ENCODE measurements at places on chromosomes 16 and 17.
A peak's percentile ranks its signal among the peaks of the same experiment; 100 is the strongest.

DNA sequence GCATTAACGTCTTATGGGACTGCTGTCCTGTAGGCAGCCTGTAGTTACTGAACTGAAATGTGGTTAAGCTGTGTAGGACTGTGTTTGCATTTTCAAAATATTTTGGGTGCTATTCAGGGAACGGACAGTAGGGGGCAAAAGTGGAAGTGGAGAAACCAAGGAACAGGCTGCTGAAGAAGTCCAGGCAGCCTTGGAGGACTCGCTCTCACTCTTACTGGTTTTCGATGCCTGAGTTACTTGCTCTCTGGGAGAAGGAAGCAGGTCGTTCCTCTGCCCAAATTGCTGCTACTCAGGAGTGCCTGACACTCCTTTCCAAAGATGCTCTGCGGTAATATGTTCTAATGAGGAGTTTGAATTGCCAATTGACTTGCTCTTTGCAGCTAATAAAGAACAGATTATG is 64.5 kb upstream of the RBFOX1 start:
- DNase-seq, result no peak

- no peak for DNase-seq
These were observed 17.0 kb downstream of the TNS4 start for GRCh38 chr17:40484285-40484972.

- DNase-seq, result no peak
These were observed 54.6 kb upstream of the TBX2 start for GRCh38 chr17:61345061-61345460.

GRCh38 chr16:24188751-24189318 is 67.3 kb upstream of the CACNG3 start:
- DNase-seq, result no peak

GRCh38 chr17:29210879-29211278 is 30.7 kb upstream of the MYO18A start:
- no peak for DNase-seq

DNA sequence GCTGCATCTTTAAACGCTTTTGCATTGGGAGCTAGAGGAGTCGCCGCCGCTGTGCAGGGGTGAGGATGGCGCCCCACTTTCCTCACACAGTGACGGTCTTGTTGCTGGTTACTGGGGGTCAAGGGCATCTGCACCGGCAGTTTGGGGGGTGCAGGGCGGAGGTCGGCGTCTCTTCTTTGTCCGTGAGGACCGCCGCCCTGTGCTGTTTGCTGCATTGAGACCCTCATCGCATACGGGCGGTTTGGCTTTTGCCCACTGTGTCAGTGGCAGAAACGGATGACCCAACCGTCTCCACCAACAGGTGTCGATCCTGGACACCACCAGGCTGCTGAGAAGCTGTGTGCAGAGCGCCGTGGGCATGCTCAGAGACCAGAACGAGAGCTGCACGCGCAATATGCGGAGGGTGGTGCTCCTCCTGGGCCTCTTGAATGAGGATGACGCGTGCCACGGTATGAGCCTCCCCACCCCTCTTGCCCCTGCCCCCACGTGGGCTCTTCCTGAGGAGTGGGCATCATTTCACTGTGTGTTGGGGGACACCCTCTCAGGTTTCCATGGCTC is 61.2 kb upstream of the ENDOV start:
- DNase-seq, result no peak

- no peak for DNase-seq
These were observed 271.4 kb downstream of the MAF start for GRCh38 chr16:79329166-79329521.

DNA sequence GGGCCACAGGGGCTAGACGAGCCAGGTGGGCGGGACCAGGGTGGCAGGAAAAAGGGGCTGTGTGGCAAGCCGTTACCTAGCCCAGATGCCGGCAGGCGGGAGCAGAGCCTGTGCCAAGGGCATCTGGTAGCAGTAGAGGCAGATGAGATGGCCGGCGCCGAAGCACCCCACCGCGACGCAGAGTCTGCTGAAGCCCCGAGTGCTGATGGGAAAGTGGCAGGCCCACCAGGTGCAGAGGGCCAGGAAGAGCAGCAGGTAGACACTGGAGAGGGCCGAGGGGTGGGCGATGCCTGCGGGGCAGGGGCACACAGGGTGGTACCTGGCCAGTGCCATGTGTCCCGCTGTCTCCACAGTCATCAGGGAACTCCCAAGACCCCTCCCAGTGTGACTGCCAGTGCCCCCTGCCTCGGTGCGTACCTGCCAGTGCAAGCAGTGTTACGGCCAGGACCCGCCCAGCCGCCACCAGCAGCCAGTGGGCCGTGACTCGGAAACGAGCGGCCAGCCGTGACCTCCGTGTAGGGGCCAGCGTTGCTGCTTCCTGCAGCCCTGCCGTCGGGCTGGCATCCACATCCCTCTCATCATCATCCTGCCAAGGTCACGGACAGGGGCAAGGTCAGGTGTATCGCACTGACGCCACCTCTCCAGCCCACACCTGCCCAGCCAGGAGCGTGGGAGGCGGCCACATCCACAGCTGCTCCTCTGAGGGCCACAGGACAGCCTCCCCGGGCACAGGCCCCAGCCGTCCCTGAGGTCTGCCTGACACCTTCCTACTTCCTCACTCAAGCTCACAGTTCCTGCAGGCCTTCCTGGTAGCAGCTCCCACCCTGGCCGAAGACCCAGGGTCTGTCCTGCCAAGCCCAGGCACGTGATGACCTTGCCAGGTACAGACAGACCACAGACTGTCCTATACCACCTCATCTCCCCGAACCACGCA is 32.1 kb downstream of the CTU2 start:
- no peak for DNase-seq

DNA sequence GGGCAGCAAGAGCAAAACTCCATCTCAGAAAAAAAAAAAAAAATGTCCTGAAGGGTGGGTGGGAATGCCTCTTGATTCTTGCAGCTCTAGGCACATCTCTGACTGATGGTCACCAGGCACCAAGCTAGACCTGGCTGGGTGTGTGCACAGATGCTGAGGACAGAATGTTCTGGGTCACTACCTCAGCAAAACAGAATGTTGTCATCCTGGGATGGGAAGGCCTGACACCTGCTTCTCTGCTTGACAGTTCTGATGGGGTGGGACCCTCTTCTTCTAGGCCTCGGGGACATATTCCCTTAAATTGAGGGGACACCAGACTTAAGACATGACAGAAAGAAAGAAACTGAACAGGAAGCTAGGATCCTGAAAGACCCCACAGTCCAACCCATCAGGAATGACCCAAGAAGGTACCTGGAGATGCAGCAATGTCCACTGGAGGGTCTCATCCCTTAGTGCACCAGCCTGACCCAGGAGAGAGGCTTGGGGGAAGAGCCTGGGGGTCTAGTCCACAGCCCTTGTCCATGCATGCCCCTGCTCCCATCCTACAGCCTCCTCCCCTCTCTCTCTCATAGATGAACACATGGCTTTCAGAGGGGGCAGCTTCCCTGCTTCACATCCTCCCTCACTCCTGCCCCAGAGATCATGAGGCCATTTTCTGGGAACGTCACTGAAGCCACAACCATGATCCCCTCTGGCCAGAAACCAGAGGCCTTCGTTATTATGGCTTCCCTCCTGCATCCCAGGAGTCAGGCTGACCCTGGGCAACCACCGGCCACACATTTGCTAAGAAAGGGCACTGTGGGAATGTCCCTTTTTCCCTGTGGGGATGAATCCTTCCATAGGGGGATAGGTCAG is 3.8 kb upstream of the STAT5B start:
- no peak for DNase-seq

DNA sequence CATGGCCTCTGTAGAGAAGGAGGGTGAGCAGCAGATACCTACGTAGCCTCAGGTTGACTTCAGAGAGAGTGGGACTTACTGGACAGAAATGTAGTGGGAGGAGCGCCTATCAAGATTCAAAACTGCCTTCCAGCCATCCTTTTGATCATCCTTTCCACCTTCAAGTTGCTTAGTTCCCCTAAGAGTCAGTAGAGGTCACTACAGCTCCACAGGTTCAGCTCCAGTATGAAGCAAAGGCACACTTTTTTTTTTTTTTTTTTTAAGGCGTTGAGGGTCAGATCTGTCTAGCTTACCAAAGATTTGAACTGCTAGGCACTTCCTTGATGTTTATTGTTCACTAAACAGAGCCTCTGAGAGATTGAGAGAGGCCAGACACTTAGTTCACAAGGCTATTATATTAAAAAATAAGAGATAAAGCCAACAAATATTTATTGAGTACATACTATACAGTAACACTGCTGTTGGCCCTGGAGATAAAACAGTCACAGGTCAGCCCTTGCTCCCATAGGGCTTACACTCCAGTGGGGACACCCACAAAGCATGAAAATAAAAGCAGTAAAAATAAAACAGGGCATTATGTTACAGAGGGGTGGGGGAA is 3.1 kb downstream of the RNF227 start:
- DNase-seq, result peak; percentile 55

GRCh38 chr16:4077174-4077649 is 39.0 kb downstream of the ADCY9 start:
- no peak for DNase-seq

GRCh38 chr17:12995106-12995895 is 22.5 kb downstream of the ELAC2 start:
- no peak for DNase-seq

- no peak for DNase-seq
These were observed 15.7 kb upstream of the RPL38 start for GRCh38 chr17:74187761-74188160.

GRCh38 chr17:74282587-74283370 is 8.7 kb downstream of the DNAI2 start:
- peak; percentile 55 for DNase-seq

DNA sequence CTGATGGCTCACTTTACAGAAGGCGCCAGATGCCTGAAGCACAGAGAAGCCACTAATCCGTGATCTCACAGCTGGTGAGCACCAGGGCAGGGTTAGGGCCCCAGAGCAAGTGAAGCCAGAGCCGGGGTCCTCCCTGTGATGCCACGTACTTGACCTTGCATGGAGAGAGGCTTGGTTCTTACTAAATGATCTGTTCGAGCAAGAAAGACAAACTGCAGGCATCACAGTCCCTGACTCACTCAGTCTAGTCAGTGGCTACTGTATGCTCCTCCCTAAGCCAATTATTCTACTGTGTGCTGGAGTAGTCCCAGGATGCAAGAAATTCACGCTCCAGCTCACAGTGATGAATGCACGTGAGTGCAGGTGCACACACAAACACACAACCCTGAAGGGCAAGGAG is 55.4 kb downstream of the SDK2 start:
- no peak for DNase-seq

DNA sequence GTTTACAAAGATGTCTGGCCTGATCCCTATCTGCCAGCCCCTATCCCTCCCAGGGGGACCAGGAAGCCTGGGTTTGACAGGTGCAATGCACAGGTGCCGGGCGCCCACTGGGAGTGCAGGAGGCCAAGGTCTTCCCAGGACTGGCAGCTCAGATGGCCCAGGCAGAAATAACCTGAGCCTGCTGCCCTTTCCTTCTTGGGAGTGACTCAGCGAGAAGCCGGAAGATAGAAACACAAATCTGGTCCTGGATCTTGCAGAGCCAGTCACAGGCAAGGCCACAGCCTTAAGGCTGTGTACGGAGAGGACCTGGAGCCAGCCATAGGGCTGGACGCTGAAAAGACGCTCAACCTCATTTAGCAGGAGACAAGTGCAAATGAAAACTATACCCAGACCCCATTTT is 27.7 kb downstream of the GPR142 start:
- no peak for DNase-seq

DNA sequence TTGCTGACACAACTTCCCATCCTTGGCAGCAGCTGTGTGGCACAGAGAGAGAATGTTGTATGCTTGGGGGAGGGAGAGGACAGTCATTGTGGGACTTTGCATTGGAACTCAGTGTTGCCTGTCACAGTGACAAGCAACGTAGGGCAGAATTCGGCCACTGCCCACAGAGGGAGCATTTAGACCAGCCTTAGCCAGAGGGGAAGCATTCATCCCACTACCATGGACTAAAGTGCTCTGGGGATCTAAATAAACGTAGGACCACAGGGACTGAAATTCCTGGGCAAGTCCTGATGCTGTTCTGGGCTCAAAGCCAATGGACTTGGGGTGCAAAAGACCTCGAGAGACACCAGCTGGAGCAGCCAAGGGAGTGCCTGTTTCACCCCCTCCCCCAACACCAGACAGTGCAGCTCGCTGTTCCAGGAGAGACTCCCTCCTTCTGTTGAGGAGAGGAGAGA is 44.9 kb downstream of the ABCA8 start:
- no peak for DNase-seq

GRCh38 chr17:32861981-32862380 is 14.9 kb downstream of the MYO1D start:
- DNase-seq, result no peak

- no peak for DNase-seq
These were observed 1.6 kb downstream of the SPIRE2 start for GRCh38 chr16:89829630-89830437.

GRCh38 chr17:68347380-68347779 is 56.1 kb downstream of the ARSG start:
- peak; percentile 17 for DNase-seq

DNA sequence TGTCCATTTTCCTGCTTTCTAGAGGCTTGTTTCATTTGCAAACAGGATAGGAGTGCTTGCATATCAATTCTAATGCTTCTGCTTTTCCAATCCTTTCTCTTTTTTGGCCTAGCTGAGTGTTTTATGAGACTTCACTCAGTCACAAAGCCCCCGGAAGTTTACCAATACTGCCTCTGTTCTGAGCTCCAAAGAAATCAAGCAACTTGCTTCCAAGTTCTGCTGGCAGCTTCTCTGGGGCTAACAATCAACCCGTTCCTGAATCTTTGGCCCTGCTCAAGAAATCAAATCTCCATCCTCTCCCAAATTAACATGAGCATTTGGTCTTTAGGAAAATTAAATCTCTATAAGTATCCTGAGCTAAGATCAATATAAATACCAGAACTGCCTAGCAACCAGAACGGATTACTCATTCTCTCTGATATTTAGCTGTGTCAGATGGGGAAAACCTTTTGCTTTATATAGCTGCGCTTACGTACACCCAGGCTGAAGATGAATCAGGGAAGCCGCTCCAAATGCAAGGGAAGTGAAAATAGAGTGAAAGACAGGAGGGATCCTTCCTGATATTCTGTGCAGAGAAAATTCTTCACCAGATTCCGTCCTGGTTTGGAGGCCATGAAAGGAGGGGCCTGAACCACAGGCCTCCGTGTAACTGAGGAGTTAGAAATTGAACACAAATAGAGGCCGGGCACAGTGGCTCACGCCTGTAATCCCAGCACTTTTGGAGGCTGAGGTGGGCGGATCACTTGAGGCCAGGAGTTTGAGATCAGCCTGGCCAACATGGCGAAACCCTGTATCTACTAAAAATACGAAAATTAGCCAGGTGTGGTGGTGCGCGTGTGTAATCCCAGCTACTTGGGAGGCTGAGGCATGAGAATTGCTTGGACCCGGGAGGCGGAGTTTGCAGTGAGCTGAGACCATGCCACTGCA is 23.3 kb upstream of the GRB2 start:
- DNase-seq, result no peak
